Mesendoderm (in vitro differentiated cells): ENCODE measurements at places on chromosomes 16 and 17.
A peak's percentile ranks its signal among the peaks of the same experiment; 100 is the strongest.

DNA sequence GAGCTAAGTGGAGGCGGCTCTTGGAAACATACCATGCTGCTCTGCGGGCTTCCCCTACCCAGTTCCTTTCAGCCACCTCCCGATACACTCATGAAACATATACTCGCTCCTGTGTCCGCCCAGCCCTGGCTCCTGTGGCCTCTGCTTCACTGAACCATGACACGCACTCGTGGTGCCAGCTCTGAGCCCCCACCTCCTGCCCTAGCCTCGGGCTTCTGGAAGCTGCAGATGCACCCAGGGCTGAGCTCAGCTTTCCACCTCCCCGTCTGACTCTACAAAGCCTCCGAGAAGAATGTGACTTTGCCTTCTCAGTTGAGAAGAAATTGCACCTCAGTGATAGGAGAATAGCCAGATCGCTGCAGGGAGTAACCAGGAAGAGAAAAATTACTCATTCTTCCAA lies 11.0 kb downstream of the CALB2 start:
- no peak for DNase-seq

DNA sequence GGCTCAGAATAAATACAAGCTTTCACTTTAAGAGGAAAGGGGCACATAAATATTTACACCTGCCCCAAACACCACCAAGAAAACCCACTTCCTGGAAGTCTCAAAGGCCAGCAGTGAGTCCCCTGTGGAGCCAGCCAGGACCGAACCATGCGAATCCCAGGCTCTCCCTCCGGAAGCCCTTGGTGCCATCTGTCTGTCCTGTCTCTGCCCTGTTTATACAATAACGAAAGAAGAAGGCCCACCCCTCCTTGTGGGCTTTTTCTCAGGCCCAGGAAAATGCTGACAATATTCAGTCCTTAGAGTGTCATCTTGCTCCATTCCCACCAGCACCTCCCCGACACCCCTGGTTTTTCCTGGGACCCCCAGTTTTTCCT lies 3.6 kb upstream of the SLC6A4 start:
- DNase-seq = no peak

DNA sequence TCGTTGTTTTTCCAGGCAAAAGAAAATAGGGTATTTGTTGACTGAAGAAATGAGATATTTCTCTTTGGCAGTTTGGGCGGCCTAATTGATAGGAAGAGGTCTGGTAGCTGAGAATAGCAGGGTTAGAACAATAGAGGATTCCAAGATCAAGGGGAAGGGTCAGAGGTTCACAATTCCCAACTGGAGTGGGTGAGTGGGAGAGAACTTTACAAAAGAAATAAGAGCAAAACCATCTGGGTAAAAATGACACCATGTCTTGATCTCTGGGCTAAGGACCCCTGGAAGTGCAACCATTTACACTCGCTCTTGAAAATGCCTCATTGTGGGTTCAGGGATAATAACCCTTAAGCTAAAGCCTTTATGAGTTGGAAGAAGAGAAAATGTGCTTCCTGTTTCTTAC lies 180.5 kb downstream of the CDH13 start:
- no peak for DNase-seq

- DNase-seq = no peak
These were observed 356.7 kb downstream of the SOX9 start for GRCh38 chr17:72477491-72477890.

DNA sequence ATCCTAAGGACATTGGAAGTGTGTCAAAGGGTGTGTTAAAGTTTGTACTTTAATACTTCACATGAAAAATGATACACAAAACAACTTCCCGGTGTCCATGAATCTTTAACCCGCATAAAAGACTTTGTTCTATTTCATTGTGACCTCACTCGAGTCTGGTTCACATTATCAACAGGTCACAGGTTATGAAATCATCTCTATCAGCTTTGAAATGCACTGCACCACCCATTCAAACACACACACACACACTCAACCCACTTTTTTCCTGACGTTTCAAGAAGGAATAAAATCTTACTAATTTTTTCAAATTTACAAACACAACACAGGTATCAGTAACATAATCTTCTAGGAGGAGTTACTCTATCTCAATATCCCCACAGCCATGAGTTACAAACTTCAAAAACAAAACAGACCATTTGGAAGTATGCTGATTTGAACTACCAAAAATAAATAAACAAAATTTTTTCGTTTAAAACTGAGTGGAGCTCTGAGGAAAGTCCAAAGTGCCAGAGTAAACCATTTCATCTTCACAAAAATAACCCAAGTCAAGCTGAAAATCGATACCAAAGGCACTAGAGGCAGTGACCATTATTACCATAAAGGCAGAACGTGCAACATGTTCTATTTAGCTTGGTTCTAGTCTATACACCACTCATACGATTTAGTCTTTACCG lies 2.7 kb downstream of the ACOX1 start:
- DNase-seq = no peak

- DNase-seq = peak; percentile 84
These were observed 136.9 kb downstream of the KCNJ12 start for GRCh38 chr17:21513012-21513570.

DNA sequence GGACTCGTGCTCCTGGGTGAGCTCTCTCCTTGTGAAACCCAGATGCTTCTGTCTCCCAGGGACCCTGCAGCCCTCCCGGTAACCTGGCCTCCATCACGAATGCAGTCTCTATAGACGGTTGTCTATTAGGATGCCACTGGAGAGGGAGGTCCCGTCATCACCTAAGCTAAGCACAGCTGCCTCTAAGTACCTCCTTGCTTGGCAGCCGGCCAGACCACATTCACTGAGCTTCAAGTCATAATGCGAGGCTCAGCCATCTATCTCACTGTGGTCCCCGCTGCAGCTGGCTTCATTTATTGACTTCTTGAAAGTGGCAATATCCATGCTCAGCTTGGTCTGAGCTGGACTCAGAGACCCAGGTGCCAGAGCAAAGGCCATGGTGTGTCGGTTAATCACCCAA lies 74.5 kb upstream of the HSBP1 start:
- no peak for DNase-seq

- DNase-seq = no peak
These were observed 36.5 kb downstream of the NCOR1 start for GRCh38 chr17:16178836-16179235.

DNA sequence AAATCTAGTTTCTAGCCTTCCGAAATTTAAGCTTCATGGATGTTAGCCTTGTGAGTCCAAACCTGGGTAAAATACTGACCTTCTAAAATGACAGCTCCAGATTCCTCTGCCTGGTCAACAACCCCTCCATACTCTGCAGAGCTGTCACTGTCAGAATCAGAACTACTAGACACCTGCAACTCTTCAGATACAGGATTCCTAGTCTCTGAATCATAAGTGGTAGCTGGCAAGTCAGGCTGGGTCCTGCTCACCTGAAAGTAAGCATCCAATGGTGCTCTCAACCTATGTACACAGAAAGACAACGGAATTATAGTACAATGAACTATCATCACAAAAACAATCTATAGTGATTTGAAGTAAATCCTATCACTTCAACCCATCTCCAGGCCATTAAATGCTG lies 14.8 kb downstream of the RFWD3 start:
- DNase-seq = no peak

- DNase-seq = no peak
These were observed 31.2 kb upstream of the HAPSTR1 start for GRCh38 chr16:9060225-9060624.

DNA sequence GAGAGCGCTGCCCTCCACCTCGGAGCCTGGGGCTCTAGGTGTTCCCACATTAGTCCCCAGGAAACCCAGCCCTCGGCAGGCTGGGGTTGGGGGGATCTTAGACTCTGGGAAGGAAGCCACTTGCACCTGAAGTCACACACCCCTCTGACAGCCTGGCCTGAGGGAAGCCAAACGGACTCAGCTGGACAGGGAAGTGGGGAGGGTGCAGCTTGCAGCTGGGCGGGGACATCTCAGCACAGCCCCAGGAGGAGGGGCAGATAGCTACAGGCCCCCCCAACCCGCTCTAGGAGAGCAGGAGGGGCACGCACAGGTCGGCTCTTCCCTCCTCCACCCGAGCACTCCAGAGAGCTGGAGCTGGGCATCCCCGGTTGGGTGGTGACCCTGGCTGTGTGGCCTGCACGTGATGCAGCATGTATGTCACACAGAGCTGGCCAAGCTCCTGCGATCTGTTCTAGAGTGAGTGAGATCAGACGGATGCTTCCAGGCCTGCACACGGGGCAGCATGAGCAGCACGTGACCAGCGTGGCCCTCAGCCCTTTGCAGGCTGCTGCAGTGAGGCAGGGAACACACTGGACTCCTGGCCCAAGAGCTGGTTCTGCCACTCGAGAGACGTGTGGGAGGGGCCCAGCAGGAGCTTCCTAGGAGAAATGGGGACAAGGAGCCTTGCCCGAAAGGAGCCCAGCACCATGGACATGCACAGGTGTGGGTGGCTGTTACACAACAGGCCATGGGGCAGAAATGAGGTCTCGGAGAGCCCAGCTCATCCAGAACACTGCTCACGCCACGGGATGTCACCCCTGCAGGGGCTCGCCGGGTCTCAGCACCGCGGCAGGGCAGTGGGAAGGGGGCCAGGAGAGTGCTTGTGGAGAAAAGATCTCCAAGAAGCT lies 15.4 kb downstream of the KIFC3 start:
- DNase-seq = no peak

GRCh38 chr17:28225271-28225670 lies 93.7 kb upstream of the TMEM97 start:
- DNase-seq = no peak

DNA sequence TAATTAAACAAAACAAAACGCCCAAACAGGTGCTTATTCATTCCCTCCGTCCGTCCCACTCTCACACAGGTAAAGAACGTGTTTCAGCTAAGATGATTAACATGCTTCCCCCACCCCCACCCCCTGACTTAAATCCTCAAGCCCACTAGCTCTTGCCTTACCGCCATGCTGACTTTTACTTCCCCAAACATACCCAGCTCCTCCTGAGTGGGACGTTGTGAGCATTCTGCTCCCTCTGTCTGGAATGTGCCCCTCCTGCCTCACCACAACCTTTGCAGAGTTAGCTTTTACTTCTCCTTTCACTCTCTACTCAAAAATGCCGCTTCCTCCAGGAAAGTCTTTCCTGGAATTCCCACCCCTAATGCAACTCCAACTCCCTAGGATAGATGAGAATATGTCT lies 774.0 kb upstream of the RBFOX1 start:
- peak; percentile 68 for DNase-seq

DNA sequence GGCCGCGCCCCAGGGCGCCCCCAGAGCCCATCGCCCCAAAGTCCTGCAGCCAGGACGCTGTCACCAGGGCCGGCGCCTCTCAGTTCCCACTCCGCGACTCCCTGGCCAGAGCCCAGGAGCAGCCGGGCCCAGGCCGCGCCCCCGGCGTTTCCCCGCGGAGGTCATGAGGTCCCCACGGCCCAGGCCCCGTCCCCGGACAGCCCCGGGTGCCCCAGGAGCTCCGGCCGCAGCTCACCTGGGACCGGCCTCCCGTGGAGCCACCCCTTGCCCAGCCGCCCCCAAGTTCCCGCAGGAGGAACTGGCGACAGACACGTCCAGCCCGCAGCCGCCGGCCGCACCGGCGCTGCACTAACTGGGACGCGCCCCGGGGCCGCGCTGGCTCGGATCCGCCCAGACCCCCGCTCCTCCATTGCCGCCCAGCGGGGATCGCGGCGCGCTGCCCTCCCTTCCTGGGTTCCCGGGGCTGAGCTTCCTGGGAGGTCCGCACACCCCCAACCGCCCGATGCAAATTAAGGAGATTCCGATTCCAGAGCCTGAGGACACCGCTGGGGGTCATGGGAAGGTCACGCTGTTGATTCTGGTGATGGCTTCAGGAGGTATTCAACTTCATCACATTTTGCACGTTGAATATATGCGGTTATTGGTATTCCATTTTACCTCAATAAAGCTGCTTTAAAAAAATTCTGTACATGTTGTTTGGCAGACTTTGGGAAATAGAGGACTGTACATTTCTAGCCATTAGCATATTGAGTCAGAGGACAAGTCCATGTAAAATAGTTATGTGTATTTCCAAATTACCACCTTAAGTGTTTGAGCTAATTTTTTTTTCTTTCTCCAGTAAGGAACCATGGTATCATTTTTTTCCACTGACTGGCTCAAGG lies 9.9 kb downstream of the AHSP start:
- DNase-seq = peak; percentile 6

GRCh38 chr17:63573634-63574033 lies 23.4 kb downstream of the DCAF7 start:
- DNase-seq = peak; percentile 41

- DNase-seq = no peak
These were observed 3.9 kb upstream of the COL1A1 start for GRCh38 chr17:50205111-50205962.

DNA sequence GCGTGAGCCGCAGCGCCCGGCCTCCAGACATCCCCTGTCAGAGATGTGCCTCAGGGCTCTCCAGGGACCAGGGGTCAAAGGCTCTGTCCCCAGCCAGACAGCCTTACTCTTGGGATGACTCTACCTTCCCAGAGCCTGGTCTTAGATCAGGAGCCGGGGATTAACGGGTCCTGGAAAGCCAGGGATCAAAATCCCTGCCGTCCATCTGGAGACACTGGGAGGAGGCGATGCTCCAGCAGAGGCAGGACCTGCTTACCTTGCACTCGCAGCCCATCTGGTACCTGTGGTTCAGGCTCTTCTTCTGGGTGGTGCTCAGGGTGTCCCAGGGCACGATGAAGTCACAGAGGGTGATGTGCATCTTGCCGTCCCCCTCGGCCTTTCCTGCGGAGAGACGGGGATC lies 16.7 kb upstream of the USP36 start:
- no peak for DNase-seq

GRCh38 chr17:55806745-55807495 lies 56.1 kb downstream of the PCTP start:
- DNase-seq = no peak

GRCh38 chr16:19105891-19106624 lies 7.7 kb upstream of the ITPRIPL2 start:
- DNase-seq = no peak

GRCh38 chr16:25007284-25007984 lies 7.7 kb downstream of the ARHGAP17 start:
- DNase-seq = no peak

DNA sequence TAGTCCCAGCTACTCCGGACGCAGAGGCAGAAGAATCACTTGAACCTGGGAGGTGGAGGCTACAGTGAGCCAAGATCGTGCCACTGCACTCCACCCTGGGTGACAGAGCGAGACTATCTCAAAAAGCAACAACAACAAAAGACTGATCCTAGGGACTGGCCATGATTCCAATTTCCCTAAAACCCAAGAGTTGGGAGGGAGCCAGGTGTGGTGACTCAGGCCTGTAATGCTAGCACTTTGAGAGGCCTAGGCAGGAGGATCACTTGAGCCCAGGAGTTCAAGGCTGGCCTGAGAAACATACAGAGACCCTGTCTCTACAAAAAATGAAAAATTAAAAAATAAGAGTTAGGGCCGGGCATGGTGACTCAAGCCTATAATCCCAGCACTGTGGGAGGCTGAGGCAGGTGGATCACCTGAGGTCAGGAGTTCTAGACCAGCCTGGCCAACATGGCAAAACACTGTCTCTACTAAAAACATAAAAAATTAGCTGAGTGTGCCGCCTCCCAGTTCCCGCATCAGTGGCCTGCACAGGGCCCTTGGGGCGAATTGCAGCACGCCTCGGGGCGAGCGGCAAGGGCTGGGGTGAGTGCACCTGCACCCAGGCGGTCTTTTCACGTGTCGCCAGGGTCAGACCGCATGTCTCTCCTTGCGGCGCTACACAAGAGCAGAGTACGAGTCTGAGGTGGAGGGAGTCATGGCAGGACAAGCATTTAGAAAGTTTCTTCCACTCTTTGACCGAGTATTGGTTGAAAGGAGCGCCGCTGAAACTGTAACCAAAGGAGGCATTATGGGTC lies 40.8 kb downstream of the CDH3 start:
- DNase-seq = no peak

GRCh38 chr16:50244140-50244503 lies 22.2 kb upstream of the ADCY7 start:
- no peak for DNase-seq

GRCh38 chr16:57061084-57061905 lies 31.1 kb upstream of the CPNE2 start:
- DNase-seq = no peak

GRCh38 chr16:52411011-52411410 lies 135.9 kb downstream of the TOX3 start:
- DNase-seq = no peak
